ENCODE measurements at places on chromosomes 12 and 14.

DNA sequence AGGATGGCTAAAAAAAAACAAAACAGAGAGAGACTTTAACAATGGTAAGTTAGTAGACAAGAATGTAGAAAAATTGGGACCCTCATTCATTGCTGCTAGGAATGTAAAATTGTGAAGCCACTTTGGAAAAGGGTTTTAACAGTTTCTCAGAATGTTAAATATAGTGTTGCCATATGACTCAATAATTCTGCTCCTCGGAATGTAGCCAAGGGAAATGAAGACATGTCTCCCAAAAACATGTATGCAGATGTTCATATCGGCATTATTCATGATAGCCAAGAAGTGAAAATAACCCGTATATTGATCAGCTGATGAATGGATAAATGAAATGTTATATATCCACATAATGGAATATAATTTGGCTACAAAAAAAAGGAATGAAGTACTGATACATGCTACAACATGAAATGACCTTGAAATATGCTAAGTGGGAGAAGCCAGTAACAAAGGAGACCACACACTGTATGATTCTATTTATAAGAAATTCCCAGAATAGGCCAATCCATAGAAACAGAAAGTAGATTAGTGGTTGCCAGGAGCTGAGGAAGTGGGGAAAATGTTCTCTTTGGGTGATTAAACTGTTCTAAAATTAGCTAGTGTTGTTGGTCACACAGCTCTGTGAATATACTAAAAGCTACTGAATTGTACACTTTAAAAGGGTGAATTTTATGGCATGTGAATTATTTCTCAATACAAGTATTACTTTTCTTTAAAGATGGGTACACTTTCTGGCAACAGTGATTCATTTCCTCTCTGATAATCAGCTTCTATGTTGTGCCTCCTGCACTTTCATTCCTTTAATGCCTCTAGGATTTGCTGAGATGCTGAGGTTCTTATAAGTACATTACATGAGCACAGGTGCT is 132.5 kb downstream of the DAAM1 start:
- no peak for DNase-seq

- no peak for DNase-seq
These were observed 54.6 kb downstream of the ADGRD1 start for GRCh38 chr12:131008131-131008912.

DNA sequence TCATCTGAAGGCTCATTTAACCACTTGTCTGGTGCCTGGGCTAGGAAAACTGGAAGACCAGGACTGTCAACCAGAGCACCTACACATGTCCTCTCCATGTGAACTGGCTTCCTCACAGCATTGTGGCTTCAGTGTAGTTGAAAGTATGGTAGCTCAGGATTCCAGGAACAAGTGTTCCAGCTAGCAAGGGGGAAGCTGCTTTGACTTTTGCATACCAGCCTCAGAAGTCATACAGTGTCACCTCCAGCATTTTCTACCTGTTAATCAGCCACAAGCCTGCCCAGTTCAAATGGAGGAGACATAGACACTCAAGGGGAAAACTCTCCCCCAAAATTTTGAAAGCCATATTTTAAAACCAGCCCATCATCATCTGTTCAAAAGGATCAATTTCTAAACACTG is 212.8 kb upstream of the CAND1 start:
- no peak for DNase-seq

DNA sequence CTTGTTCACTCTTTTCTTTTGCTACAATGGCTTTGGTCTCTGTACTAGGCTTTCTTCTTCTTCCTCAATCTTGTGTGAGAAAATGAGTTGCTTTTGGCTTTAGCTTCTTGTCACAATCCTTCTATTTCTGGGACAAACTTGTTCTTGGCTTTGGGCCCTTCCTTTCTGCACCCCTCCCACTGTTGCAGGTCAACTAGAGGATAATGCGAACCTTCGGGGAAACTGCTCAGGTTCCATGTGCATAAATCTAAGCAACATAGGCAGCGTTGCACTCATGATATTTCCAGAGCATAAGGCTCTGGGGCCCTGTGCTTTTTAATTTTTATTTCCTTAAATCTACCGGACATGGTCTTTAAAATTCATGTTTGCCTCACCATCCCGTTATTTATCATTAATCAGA is 89.8 kb upstream of the LRIG3 start:
- DNase-seq, result no peak

DNA sequence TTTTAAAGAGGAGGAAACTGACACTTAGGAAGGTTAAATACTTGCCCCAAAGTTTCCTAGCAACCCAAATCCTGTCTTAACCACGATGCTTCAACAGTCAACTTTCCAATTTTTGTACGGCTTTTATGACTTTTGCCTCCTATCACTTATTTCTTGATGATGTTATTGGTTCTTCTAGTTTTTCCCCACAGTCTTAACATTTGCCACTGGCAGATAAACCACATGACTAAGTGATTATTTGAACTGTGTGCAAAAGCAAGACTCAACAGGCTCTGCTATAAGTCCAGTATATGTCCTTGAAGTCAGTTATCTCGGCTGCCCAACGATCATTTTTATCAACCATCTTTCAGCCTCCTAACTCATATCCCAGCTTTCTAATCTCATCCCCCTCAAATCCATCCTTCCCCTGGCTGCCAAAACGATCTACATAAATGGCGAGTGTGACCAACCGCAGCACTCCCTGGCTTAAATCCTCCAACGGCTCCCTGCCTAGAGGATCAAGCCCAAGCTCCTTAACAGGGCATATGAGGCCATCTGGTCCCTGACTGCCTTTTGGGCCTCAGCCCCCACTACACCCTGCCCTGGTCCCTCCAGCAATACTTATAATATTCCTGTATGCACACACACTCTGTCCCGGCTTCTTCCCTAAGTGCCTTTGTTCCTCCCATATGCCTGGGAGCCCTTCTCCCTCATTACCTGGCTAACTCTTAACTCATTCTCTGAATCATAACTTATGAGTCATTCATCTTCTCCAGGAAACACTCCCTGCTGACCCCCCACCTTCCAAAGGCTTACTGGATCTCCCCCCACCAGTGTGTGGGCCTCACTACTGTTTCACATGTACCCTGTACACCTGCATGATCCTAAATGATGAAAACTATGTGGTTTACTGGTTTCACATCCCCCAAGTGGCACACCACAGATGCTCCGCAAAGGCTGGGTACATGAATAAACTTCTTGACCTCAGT is 8.8 kb downstream of the VPS37B start:
- no peak for DNase-seq

DNA sequence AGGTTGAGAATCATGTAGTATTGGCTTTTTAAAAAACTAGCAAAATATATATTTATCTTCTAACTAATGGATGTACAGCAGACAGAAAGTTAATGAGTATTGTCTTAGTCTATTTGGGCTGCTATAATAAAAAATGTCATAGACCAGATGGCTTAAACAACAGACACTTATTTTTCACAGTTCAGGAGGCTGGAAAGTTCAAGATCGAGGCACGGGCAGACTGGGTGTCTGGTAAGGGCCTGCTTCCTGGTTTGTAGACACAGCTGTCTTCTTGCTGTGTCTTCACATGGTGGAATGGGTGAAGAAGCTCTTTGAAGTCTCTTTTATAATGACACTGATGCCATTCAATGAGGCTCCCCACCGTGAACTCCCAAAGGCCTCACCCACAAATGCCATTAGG is 70.1 kb upstream of the KRR1 start:
- no peak for DNase-seq

DNA sequence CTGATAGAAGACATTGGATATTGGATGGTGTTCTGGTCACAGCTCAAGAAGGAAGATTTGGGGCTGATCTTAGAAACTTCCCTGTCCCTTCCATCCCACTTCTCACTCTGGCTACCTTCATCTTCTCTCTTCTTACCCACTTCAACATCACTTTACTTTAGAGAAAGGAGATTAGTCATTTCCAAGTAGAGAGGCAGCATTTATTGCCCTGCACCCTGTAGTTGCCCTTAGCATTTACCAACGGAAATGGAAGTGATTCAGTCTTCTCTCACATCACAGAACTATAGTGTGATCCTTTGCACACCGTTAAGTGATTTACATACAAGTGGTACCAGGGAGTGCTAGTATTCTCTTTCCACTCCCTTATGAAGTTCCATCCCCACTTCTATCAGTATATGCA is 52.4 kb downstream of the PHLDA1 start:
- no peak for DNase-seq

- DNase-seq, result no peak
These were observed 22.7 kb downstream of the TRMT5 start for GRCh38 chr14:60958146-60958545.

- no peak for DNase-seq
These were observed 443.0 kb downstream of the NPAS3 start for GRCh38 chr14:33381717-33382116.

DNA sequence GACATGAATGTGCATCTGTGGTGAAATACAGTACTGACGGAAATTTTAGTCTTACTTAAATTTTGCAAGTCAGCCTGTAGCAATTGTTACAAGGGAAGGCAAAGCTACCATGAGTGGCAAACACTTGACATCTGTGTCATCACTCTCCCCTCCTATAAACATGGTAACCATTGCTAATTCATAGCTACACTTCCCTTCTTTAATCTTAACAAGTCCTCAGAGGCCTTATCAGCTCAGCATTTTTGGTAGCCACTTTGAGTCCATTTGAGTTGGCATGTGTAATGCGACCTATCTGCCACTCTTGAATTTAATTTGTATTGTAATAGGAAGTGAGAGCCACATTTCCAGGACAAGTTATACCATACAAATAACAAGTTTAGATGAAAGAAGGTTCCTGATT is 218.1 kb downstream of the RMST start:
- DNase-seq, result no peak

Measured in stimulated activated CD4-positive, alpha-beta T cell treated with anti-CD3 and anti-CD28 coated beads, TNF-alpha, amount 100 ng/mL, for 1 hour (primary cell).